ENCODE measurements at places on chromosomes 12 and 14.

GRCh38 chr14:33505963-33506329 is 444.9 kb downstream of the EGLN3 start:
- no peak for DNase-seq

GRCh38 chr12:27534060-27534764 is 10.2 kb downstream of the PPFIBP1 start:
- no peak for DNase-seq

DNA sequence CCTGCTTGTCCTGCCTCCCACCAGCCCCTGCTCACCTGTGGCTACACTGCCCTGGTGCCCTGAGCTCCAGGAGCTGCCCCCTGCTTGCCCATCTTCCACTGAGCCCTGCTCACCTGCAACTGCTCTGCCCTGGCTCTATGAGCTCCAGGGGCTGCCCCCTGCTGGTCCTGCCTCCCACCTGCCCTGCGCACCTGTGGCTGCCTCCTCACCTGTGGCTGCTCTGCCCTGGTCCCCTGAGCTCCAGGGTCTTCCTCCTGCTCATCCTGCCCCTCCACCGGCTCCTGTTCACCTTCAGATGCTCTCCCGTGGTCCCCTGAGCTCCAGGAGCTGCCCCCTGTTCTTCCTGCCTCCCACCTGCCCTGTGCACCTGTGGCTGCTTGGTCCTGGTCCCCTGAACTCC is 247.6 kb downstream of the TMEM121 start:
- DNase-seq: no peak

DNA sequence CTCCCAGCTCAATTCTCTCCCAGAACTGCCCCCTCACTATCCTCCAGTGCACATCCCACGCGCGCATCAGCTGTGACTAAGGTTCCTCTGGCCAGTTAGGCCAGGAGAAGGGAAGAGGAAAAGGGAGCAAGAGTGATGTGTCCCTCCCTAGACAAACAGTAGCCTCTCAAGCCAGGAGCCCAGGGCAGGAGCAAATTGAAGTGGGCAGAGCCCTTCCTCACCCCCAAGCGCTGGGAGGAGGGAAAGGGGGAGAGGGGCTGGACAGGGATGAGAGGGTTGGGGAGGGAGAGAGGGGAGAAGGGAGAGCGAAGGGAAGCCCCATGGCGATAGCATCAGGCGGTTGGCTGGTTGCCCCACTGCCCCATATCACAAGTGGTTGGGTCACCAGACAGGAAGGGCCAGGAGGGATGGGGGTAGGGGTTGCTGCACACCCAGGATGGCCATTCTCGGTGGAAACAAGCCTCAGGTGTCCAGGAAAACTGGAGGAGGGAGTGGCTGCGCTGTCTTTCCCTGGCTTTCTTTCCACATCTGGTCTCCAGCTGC is 1.1 kb downstream of the CD63 start:
- no peak for DNase-seq

- DNase-seq: no peak
These were observed 176.1 kb downstream of the GXYLT1 start for GRCh38 chr12:41968599-41968998.

- no peak for DNase-seq
These were observed 1558.5 kb upstream of the TMEM132C start for GRCh38 chr12:126708492-126708896.

GRCh38 chr12:124480469-124481256 is 86.7 kb downstream of the NCOR2 start:
- DNase-seq: no peak

DNA sequence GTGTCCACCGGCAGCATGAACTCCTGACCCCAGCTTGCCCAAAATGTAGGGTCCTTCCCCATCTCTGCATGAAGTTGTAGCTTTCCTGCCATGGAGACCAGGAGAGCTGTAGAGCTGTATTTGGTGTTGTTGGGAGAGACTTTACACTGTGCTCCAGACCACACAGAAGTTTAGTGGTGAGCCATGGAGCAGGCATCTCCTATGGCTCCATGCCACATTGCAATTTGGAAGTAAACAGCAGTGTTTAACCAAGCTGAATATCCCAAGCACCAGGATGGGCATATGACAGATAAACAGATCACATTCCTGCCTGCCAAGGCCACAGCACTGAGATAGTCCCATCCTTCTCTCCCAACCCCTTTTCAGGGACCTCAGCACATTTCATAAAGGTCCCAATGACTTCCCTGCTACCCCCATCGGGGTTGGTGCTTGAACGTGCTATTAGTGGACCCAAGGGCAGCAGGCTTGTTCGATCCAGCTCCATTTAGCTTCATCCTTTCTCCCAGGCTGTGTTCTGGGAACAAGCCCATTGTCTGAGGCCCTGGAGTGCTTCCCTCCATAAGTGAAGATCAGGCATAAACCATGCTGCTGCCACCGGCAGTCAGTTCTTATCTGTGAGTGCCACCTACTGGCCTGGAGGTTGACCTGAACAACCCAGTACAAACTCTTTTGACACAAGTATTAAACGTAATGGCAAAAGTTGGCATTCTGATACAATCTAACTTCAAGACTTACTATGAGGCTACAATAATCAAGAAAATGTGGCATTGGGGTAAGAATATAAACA is 172.3 kb upstream of the ATXN7L3B start:
- DNase-seq: peak; percentile 8

- no peak for DNase-seq
These were observed 5.0 kb upstream of the MIA2 start for GRCh38 chr14:39228509-39229221.

DNA sequence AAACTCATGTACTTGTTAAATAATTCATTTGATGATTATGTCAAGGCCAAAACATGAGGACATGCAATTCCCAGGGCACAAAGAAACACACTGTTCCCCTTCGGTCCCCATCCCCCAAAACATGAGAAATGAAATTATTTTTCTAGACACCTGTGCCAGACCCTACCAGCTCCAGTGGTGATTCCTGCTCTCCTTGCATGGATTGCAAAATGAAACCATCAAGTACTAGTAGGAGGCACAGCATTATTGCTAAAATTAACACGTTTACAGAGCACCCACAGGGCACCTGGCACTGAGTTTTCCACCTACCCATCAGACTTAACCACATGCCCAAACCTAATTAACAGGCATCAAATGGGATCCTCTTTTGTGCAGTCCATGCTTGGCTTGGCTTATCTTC is 76.6 kb downstream of the ZFC3H1 start:
- DNase-seq: no peak

GRCh38 chr12:101648195-101648594 is 49.2 kb upstream of the CHPT1 start:
- no peak for DNase-seq

DNA sequence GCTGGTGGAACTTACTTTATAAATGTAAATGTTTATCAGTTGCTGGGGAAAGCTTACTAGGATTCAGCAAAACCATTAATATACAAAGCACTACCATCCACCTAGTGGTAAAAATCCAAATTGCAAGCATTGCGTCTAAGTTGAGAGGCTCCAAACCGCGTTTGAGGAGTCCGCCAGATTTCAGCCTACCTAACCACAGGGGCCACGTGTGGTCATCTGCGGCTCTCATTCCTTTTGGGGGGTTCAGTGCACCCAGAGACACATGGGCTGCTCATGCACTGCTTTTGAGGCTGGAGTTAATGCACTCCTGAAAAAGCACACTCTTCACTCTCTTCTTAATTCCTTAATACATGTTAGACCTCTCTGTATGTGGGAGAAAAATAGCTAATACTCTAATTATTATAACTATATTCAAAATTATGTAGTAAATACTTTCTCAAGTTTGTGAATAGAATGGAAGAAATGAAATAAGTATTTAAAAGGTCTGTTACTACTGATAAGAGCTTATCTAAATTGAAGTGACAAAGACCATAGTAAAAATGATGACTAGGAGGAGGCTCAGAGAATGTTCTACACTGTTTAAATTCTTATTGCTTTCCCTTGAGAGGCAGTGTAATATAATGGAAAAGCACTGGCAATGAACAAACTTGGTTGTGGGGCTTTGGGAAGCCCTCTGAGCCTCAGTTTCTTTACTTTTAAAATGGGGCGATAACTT is 41.4 kb upstream of the MANSC4 start:
- peak; percentile 61 for DNase-seq

DNA sequence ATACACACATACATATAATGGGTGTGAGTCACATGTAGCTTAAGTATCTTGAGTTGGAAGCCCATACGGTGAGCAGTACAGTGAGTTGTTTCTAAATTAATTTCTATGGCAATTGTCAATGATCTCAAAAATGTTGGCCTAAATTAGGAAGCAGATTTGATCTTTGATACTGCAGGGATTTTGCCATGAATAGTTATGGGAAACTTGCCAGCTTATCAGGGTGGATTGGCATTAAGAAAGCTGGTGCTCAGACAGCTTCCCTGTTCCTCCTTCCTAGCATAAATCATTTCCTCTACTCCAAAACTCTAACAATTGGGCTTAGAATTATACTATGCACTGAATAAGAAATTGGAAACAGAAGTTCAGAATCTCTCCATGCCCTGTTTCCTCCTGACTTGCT is 150.9 kb upstream of the FRMD6 start:
- no peak for DNase-seq
